ENCODE measurements at places on chromosomes 2 and 18.

- no peak for DNase-seq
Measured at GRCh38 chr2:54599326-54599710, 124.1 kb upstream of the EML6 start.

- no peak for DNase-seq
Measured at GRCh38 chr2:215839309-215839708, 174.0 kb downstream of the MREG start.

- DNase-seq = no peak
Measured at GRCh38 chr18:22337306-22337705, 80.4 kb downstream of the CTAGE1 start.

GRCh38 chr2:71336802-71337201, 5.2 kb downstream of the ZNF638 start:
- DNase-seq = no peak

DNA sequence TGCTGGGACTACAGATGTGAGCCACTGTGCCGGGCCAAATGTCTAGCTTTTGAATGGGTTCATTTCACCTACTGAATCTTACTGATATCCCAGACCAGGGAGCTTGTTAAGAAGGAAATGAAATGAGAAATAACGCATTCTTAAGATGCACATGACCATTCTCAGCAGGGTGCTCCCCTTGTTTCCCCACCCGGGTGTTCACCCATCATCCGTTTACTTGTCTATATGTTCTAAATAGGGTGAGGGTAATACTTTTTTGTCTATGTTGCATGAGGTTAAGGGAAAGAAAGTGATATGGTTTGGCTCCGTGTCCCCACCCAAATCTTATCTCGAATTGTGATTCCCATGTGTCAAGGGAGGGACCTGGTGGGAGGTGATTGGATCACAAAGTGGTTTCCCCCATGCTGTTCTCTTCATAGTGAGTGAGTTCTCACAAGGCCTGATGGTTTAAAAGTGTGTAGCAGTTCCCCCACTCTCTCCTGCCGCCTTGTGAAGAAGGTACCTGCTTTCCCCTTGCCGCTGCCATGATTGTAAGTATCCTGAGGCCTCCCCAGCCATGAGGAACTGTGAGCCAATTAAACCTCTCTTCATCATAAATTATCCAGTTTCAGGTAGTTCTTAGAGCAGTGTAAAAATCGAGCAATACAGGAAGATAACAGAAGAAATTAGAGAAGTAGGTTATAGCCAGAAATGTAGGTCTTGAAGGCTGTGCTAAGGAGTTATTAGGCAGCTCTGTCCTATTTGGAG, 129.1 kb downstream of the DDX1 start:
- no peak for DNase-seq

DNA sequence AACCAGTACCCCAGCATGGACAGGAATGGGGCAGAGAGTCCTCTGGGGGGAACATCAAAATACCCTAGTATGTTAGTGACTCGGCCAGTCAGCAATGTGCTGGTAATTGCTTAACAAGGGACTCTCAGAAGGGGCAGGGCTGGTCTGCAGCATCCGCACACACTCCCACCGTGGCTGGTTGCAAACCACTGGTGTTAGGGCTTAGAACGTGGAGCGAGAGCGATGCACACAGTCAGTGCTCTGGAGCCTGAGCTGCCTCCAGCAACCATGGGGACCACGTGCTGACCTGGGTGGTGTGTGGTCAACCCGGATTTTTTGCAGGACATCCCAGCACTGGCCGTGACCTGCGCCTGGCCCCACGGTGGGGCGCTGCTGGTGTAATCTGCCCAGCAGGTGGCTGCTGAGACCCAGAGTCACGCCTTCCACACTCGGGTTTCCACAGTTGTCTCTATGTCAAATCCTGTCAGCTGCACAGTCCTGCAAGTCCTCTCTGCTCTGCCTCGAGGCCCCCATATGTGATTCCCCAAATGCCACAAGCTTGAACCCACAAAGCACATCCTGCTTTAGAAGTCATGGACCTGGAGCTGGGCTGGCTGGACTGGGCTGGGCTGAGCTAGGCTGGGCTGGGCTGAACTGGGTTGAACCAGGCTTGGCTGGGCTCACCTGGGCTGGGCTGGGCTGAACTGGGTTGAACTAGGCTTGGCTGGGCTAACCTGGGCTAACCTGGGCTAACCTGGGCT, 50.6 kb upstream of the GPC1 start:
- peak; percentile 42 for DNase-seq

DNA sequence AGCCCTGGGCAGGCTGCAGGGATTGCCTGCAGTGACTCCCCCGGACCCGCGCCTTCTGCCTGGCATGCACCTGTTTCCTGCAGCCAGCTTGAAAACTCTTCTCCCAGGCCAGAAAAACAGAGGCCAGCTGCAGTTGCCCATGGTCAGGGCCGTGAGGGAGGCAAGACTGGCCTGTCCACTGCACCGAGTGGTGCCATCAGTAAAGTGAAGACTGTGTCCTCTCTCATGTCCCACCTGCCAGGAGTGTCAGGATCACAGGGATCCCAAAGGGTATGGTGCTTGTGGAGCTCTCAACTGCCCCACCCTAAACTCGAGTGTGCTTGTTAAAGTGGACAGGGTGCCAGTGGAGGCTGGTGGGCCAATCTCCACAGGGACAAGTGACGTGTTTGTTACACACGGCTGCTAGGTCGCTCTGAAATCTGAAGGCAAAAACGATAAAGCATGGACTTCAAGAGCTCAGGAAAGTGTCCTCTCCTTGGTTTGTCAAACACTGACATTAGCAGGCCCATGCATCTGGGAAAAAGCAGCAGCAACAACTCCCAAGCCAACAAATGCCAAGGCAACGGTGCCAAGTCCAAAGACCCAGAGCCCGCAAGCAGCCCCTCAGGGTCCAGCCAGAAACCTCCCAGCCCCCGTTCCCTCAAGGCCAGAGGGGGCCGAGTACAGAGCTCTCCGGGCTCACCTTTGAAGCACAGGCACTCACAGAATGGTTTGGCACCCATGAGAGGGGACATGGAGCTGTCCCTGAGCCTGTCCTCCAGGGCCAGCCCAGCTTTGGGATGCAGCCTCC, 213.2 kb downstream of the HDAC4 start:
- DNase-seq = no peak

GRCh38 chr2:64932371-64933216, 56.6 kb upstream of the SLC1A4 start:
- DNase-seq = no peak

- no peak for DNase-seq
Measured at GRCh38 chr18:50751490-50751889, 68.3 kb downstream of the MRO start.

GRCh38 chr18:46474487-46475389, 182.3 kb downstream of the LOXHD1 start:
- no peak for DNase-seq

DNA sequence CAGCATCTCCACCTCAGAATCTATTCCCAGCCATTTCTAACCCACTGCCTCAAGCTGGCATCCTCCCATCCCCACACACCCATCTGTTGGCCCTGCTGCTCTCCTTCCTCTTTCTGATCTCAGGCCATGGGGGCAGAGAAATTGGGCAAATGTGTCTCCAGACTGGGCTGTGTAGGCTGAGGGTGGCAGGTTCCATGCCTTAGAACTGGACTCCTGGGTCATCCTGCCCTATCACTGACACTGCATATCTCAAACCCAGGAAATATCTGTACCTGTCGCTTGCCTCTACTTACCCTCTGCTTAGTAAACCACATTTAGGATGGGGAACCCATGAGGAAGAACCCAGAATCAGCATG, 1.8 kb downstream of the WNT10A start:
- DNase-seq = no peak

DNA sequence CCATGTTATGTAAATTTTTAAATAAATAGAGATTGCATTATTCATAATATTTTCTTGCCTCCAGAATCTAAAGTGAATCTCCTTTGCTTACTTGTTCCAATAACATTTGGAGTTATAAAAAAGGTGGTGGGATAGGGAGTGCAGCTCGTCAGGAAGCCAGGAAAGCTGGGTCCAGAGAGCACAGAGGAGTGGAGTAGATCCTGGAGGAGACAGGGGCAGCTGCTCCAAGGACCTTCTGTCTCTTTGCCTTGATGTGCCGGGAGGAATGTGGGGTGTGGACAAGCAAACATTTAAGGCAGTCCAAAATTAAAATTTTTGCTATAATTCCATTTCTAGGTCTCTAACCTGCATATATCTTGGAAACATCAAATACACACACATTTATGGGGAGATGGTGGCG, 29.3 kb downstream of the HAUS1 start:
- no peak for DNase-seq

GRCh38 chr2:130302164-130302886, 40.4 kb upstream of the IMP4 start:
- no peak for DNase-seq

DNA sequence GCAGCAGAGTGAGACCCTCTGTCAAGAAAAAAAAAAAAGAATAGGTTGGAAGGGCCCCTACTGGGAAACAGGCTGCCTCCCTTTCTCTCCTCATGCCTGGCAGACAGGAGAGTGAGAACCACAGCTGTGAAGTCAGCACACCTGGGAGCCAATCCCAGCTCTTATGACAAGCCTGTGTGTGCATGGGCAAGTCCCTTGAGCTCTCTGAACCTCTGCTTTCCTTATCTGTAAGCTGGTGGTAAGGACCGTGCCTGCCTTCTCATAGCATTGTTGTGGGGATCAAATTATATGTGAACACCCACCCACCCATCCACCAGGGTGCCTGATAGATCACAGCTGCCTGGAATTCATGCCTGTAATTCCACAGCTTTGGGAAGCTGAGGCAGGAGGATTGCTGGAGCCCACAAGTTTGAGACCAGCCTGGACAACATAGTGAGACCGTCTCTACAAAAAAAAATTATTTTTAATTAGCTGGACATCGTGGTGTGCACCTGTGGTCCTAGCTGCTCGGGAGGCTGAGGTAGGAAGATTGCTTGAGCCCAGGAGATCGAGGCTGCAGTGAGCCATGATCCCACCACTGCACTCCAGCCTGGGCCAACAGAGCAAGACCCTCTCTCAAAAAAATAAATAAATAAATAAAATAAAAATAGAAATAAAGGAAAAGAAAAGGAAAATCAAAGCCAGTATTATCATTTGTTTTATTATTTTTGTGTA, 66.9 kb upstream of the MCFD2 start:
- no peak for DNase-seq
